SK-N-SH (cell line): ENCODE measurements at places on chromosomes 13 and 19. TPM values are rescaled to one million over a fixed set of nuclear protein-coding genes. Genes with fewer than 3 reads are reported as not detected.

The ZNF726 gene
- polyA plus RNA-seq: 3.4 and 4.3 TPM in 2 replicates

The PEAK3 gene
- not detected in 2 replicates for polyA plus RNA-seq

The HAUS8 gene
- polyA plus RNA-seq: 7.4 and 9.6 TPM in 2 replicates

The PHLDB3 gene
- 10.9 and 15.6 TPM in 2 replicates for polyA plus RNA-seq

DNA sequence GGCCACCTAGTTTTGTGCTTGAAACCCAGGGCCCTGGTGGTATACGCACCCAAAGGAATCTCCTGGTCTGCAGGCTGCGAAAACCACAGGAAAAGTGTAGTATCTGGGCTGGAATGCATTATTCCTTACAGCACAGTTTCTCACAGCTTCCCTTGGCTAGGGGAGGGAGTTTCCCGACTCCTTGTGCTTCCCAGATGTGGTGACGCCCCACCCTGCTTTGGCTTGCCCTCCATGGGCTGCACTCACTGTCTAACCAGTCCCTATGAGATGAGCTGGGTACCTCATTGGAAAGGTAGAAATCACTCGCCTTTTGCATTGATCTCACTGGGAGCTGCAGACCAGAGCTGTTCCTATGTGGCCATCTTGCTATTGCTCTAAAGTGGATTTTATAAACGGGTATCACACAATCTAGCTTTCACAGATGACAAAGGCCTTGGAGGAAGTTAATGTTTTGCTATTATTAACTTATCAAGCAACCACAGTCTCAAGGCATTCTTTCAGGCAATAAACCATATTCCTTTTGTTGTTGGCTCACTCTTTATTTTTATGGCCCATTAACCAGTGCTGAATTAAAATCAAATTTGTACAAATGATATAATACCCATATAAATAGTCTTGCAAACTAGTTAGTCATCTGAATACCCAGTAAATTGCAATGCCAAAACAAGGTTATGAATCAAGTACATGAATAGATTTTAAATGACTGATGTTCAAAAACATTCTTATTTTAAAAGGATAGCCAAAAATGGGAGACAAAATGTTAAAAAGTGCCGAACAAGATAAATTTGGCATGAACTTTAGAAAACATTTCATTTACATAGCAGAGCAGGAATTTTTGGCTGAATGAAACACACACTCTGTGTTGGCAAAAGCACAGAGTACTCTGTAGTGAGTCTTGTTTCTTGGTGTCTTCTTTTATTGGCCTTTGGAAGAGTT, 475.4 kb upstream of the ARGLU1 start:
- no peak for DNase-seq

DNA sequence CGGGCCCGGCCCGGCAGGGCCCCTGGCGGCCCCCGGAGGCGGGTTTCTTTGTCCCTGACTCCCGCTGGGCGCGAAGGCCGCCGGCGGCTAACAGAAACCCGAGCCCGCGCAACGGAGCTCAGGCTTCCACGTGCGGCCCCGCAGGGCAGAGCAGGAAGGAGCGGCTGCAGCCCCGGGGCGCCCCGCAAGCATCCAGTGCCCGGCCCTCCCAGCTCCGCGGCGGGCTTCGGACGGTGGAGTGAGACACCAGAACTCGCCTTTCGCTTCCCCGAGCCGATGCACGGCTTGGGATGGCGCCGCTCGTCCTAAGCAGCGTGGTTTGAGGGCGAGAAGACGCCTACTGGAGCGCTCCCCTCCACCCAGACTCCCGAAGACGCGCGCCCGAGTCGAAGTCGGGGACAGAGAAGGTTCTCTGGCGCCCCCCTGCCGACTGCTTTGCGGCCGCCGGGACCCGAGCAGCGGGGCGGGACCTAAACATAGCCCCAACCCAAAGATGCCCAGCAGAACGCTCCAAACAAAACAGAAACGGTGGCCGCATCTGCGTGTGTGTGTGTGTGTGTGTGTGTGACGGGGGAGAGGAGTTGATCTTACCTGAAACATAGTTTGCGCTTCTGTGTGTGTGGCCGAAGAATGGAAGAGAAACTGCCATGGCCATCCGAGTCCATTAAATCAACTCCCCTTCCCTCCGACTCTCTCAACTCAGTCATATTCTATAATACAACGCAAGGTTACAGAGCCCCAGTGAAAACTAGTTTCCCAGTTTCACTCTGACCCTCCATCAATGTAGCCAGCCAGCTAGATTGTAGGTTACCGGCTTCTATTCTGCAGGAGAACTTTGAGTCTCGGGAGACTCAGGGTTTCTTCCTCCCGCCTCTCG, 629 bp upstream of the FGF9 start:
- DNase-seq: peak; percentile 62

GRCh38 chr13:62837895-62838294, 1422.2 kb upstream of the PCDH20 start:
- DNase-seq: no peak

DNA sequence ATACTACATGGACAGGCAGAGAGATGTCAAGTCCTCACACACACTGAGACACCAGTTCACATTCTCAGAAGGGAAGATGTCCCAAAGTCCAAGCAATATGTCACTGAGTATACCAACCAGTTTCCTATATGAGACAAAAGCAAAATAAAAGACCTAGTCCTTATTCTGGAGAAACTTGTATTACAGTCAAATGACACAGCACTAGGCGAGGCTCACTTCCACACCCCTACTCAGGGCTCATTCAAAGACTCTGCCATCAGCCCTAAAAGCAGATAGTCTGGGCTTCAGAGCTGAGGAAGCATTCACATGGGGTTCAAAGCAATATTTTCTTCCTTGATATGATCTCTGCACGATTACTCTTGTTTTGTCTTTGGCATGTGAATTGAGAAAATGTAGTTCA, 129.9 kb upstream of the UBL3 start:
- no peak for DNase-seq

- no peak for DNase-seq
These were observed 8.5 kb downstream of the MIDN start for GRCh38 chr19:1256646-1257474.

DNA sequence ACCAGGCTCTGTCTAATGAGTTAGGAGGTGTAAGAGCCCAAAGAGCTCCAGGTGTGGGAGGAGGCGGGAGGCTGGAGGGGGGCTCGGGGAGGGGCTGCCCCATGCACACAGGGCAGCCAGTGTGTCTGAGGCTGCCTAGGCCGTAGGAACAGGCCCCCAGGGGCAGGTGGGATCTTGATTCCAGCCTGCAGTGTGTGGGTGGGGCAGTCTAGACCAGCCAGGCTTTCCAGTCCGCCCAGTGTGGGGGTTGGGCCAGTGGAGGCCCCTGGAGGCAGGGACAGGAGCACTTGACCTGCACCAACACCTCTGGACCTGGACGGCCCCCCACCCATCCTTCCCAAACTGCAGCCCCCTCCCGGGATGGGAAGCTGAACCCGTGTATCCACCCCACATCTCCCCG, 5.4 kb upstream of the CAMSAP3 start:
- no peak for DNase-seq

DNA sequence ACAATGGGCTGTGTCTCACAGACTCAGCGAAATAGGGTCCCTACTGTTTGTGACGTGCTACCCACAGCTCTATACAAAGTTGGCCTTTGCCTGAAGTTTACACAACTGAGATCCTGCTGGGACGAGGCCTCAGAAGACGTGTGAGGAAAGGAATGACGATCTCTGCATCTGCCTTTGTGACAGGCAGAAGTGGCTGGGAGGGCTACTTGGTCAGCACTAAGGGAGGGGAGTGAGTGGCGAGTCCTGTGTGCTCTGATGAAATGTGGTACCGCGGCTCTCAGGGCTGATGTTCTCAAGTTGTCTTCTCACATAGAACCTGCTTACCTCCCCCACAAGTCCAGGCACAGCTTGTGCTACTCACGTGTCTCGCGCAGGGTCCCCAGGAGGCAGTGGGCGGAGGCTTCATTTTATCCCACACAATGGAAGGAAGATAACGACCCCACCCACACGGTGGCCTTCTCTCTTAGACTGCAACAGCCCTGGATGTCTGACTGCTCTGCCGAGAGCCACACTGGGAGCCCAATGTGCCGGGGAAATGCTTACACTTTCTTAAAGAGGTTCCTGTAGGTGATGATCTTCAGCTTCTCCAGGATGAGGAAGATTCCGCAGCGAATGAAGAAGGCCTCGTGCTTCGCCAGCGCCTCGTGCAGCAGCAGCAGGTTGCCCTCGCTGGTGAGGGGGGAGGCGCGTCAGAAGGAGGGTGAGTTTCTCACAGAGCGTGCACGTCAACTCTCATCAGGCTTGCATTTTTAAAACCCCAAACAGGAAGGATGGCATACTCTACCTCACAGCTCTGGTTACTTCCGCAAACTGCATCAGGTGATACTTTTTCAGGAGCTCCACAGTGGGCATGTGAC, 21.2 kb downstream of the PROZ start:
- no peak for DNase-seq

GRCh38 chr13:101552786-101553185, 100.3 kb downstream of the ITGBL1 start:
- DNase-seq: no peak

DNA sequence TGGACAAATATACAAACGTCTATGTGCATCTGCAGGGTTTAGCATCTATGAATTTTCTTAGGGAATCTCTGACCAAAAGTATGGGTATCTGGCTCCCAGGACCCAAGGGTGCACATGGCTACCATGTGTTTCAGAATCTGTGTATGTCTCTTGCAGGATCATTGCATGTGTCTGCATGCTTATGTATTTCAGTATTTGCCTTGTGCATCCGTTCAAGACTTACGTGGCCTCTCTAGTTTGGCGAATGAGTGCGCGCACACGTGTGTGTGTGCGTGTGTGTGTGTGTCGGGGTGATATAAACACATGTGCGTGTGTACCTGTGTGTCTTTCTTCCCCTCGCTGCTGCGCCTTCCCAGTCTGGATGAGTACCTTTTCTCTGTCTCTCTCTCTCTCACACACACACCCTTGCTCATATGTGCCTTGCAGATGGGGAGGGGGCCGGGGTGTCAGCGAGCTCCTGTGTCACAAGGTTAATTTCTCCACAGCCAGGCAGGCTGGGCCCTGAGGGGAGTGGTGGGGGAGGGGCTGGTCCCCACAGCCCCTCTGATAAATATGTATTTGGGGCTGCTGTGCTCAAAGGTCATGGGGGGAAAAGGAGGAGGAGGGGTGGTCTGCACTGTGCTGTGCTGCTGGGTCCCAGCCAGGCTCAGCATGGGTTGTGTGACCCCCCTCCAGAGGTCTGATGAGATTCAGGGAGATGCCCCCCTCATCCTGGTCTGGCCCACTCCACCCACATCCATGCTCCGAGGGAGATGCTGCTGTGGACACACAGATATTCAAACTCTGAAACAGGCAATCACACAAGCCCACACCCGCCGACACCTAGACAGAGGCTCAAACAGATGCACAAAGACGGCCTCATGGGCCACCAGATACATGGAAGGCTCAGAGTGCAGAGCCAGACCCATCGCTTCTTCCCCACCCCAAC, 37.5 kb upstream of the POU2F2 start:
- DNase-seq: no peak

DNA sequence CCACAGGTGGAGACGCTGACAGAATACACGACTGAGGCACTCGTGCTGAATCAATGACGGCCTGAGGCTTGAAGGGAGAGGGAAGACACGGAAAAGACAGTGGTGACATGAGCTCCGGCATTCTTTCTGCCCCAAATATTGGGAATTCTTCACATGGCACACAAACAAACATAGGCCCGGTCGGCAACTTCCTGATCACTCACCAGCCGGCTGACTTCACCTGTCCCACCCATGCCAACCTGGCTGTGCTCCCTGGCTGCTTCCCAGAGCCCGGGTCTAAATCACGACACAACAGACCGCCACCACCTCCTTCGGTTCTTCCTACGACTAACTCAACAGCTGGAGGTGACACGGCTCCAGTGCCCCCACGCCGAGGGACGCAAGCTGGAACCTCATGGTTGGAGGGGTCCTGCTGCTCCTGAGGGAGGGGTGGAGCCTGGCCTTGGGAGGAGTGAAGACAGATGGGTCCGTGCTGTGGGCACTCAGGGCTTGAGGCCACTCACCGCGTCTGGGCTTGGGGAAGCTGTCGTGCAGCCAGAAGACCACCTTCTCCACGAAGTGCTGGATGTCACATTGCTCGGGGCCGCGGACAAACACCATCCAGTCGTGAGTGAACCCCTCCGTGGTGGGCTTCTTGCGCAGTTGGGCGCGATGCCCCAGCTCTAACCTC, 9.6 kb downstream of the MLLT1 start:
- no peak for DNase-seq
